Upper lobe of left lung (tissue), 6 donors: ENCODE measurements at places on chromosomes 5 and 9. TPM values are rescaled to one million over a fixed set of nuclear protein-coding genes. Genes with fewer than 3 reads are reported as not detected.

DNA sequence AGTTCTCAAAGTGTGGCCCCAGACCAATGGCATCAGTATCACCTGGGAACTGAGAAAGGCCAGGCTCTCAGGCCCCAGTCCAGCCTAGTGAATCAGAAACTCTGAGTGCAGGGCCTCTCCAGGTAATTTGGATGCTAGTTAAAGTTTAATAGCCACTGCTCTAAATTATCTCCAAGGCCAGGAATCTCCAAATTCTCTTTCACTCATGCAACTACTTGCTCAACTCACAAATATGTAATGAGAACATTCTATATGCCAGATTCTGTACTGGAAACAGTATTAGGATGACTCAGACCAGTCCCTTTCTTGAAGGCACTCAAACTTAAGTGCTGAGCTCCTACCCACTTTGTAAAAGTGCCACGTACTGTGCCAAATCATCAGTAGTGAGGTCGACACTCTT, 84.6 kb downstream of the PAPPA start:
- no peak overlapping the region for H3K27ac ChIP-seq
- H3K36me3 ChIP-seq, result no peaks in the 10 kb centered on the region
- DNase-seq, result no peak
- H3K4me3 ChIP-seq, result no peak overlapping the region
- no peaks in the 10 kb centered on the region for H3K4me1 ChIP-seq

The ATOX1 gene
- total RNA-seq, result 70.8 TPM

GRCh38 chr9:18707061-18707461, 233.1 kb downstream of the ADAMTSL1 start:
- H3K27ac ChIP-seq, result no peak overlapping the region
- no peaks in the 10 kb centered on the region for H3K4me1 ChIP-seq
- DNase-seq, result no peak
- H3K27me3 ChIP-seq, result no peaks in the 10 kb centered on the region
- H3K4me3 ChIP-seq, result no peak overlapping the region

DNA sequence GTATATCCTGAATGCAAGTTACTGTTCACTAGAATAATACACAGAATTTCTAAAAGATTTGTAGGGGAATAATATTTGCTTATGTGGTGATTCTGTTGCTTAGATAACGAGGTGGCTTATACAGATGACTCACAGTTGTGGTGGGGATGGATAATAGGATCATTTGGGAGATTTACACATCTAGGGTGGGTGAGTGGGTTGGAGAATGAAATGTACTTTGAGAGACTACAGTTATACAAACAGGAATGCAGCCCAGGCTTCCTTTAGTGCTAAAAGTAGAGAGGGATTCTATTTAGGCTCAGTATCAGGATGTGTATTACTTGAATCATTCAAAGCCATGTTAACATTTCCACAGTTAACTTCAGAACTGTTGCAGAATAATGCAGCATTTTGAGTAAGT, 1.8 kb downstream of the CTXN3 start:
- no peak overlapping the region for H3K4me3 ChIP-seq
- no peaks in the 10 kb centered on the region for H3K36me3 ChIP-seq
- no peak overlapping the region for H3K27ac ChIP-seq

DNA sequence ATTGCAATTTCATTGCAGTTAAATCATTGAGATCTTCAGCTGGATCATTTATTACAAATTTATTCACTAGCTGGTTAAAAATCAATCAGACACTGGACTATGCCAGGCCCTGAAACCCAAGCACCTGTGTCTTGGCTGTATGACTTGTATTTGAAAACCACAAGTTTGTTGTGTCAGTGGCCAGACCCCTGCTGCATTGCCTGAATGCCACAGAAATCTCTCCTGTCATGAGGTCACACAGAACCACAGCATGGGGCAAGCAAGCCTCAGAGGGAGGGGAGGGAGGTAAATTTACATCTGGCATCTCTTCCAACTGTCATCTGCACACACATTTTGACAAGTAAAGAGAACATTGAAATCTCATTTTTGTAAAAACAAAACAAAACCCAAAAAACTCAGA, 90.0 kb downstream of the ARRDC3 start:
- no peak for DNase-seq
- no peak overlapping the region for H3K4me3 ChIP-seq
- H3K36me3 ChIP-seq, result no peaks in the 10 kb centered on the region
- H3K4me1 ChIP-seq, result peaks cover 7% of the 10 kb centered on the region

DNA sequence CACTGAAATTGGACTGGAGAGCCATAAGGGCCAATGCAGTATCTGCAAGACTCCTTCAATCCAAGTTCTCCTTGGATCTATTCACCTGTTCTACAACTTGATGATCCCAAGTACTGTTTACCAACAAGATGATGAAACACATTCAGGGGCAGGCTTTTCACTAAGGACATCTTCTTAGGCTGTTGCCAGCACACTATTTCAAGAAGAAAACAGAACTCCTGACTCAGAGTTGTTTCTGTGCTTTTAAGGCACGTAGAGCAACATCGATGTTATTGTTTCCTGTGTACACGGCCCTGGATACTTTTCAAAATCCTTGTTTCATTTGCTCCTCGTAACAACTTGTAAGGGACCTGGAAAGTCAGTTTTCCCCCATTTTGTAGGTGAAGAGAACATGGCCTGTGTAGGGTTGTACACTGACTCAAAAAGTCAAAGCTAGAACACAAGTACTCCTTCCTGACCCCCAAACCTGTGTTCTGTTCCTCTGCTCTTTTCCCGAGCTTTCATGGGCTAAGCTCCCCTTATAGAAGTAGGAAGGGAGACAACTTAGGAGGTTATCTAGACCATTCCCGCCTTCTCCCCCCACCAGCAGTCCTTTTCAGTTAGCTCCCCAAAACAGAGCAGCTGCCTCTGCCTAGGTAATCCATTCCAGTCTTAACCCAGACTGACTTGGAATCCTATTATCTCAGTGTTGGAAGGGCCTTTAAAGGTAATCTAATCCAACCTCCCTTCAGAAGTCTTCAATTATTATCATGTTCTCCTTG, 5.2 kb upstream of the MGAT1 start:
- DNase-seq, result no peak
- peaks cover 82% of the 10 kb centered on the region for H3K4me1 ChIP-seq
- peak overlapping the region; percentile 99 for H3K27ac ChIP-seq
- H3K4me3 ChIP-seq, result no peak overlapping the region
- H3K27me3 ChIP-seq, result no peaks in the 10 kb centered on the region

DNA sequence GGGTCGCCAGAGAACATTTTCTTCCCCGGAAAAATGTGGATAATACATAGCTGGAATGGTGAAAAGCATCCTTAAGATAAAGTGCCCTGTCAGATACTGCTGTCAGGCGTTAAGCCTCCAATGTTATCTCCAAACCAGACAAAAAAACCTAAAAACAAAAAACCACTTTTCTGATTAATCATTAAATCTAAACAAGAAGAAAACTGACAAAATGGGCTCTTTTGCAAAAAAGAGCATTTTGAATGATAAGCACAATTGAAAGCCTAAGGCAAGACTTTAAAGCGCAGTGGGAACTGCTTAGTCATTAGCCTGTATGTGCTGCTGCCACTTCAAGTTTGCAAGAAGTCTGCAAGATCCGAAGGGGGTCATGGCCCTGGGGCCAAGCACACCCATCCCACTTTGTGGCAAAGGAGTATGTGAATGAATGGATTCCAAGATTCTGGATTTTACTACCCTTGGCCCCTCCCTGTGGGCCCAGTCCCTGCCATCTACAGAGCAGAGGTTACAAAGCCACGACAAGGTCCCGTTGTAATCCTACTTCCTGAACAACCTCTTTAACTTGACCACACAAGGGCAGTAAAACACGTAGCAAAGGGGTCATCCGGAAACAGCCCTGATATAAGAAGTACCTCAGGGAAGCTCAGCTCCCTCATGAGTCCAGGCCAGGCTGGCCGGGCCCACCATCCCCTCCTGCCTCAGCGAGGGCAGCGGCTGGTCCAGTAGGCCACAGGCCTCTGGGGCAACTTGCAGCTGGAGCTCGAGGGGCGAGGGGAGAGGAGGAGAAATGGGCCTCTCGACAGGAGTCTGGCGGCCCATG, 29.7 kb downstream of the SHB start:
- H3K27ac ChIP-seq, result peak overlapping the region; percentile 46
- H3K27me3 ChIP-seq, result no peaks in the 10 kb centered on the region
- H3K36me3 ChIP-seq, result no peaks in the 10 kb centered on the region
- H3K4me3 ChIP-seq, result no peak overlapping the region
- DNase-seq, result no peak

DNA sequence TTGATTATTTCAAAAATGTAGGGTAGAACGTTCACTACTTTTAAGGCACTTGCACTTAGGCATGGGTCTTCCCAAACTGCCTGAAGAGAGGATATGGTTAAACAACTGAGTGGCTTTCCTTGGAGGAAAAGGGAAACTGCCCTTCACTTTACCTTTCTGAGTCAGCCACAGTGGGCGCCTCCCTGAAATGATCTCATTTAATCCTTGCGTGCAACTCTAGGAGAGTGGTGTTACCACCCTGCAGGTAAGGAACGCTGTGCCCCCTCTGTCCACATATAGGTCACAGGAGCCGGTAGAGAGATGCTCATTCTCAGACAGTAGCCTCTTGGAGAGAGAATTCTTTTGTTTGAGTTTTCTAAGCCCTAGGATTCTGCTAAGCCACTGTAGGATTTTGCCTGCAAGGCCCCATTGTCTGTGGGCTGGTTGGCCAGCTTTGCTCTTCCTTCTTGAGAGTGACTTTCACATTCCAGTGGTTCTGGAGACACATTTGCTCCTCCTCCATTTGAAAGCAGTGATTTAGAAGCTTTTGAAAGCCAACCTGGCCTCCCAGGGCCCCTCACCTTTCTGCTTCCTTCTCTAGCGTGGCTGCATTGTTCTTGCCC, 110.3 kb upstream of the CTSL start:
- H3K4me3 ChIP-seq, result no peak overlapping the region
- peaks cover 65% of the 10 kb centered on the region for H3K4me1 ChIP-seq
- peak overlapping the region; percentile 14 for H3K27ac ChIP-seq

DNA sequence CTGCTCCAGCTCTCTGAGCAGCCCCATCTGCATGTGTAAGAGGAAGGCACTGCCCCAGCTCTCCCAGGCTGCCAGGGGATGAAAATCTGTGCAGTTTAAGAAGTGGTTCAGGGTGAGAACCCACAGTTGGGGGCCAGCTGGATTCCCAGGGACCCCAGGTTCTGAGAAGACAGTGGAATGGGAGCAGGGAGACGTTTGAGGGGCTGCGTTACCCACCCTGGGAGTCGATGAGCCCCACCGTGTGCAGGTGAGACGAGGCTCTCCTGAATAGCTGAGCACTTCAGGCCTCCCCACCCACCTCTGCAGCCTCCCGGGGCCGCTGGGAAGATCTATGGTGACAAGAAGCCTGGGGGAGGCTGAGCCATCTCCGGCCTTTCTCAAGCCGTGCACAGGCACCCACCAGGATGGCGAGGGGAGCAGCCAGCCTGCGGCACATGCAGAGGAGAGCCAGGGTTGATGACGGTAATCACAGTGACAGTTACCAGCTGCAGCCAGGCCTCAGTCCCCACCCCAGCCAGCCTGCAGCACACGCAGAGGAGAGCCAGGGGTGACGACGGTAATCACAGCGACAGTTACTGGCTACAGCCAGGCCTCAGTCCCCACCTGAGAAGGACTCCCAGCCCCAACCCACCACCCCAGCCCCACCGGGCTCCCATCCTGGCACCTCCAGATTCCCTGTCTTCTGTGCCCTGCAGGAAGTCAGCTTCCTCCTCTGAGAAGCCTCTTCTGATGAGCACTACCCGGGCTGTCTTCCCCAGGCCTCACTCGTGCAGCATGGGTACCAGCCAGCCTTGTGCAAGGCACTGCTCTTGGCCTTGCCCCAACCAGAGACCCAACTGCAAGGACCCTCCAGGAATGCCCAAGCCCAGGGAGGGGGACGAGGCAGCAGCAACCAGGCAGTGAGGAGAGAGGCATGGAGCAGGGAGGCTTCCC, 150.8 kb upstream of the PPP1R26 start:
- peak; percentile 61 for DNase-seq
- H3K4me1 ChIP-seq, result no peaks in the 10 kb centered on the region
- no peak overlapping the region for H3K4me3 ChIP-seq
- H3K27ac ChIP-seq, result no peak overlapping the region
- H3K27me3 ChIP-seq, result no peaks in the 10 kb centered on the region
- H3K36me3 ChIP-seq, result no peaks in the 10 kb centered on the region

The MLANA gene
- not detected for total RNA-seq

GRCh38 chr5:115601701-115602590, at the start of gene TICAM2:
TICAM2 (minus strand) TSS chr5:115602479; CDS start chr5:115581256, 21,223 bp downstream.
- peaks cover 26% of the 10 kb centered on the region for H3K4me1 ChIP-seq
- H3K27me3 ChIP-seq, result no peaks in the 10 kb centered on the region
- peak within 1 kb of the TSS; percentile 75 for H3K4me3 ChIP-seq
- peak; percentile 93 for DNase-seq
- no peaks in the 10 kb centered on the region for H3K36me3 ChIP-seq

DNA sequence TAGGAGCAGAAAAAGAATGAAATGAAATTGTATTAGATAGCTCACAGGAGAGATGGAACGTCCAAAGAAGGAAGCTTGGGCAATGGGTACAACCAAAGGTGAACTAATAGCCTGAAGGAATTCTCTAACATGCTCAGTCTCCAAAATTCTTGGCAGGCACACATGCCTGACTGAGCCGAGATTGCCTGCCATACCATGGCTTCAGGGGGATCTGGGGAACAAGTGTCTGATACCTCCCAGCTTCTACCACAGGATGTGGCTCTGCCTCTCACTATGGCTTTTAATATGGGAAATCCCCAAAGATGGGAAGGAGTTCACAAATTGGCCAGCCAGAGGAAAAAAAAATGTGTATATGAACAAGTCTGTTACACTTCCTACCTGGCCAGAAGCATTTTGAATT, 3.6 kb upstream of the PALM2AKAP2 start:
- H3K4me3 ChIP-seq, result no peak overlapping the region
- no peak for DNase-seq
- H3K27me3 ChIP-seq, result peaks cover 3% of the 10 kb centered on the region
- H3K36me3 ChIP-seq, result no peaks in the 10 kb centered on the region
- peaks cover 4% of the 10 kb centered on the region for H3K4me1 ChIP-seq
- no peak overlapping the region for H3K27ac ChIP-seq

DNA sequence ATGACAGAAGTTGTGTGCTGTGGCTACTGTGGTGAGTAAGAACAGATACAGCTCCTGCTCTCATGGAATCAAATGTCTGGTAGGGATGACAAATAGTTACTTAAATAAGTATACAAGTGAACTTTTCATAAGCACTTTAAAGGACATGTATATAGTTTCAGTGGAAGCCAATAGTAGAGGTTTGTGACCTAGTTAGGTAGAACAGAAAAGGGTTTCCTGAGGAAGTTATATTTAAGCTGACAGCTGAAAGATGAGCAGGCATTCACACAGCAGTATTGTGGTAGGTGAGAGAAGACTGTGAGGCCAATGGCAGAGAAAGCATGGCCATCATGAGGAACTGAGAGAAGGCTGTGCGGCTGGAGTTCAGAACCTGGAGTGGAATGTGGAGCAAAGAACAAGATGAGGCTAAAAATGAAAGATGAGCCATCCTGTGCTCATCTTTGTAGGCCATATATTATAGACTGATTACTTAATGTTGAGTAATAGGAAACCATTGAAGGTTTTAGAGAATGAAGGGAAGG, 15.4 kb downstream of the FAM174A start:
- no peak overlapping the region for H3K4me3 ChIP-seq
- H3K36me3 ChIP-seq, result no peaks in the 10 kb centered on the region
- DNase-seq, result no peak
- H3K27ac ChIP-seq, result no peak overlapping the region
